NCI-H460 (cell line): ENCODE measurements at places on chromosomes 2 and 18. TPM values are rescaled to one million over a fixed set of nuclear protein-coding genes. Genes with fewer than 3 reads are reported as not detected.

GRCh38 chr2:43421194-43421593 is 174.6 kb downstream of the THADA start:
- DNase-seq: no peak

GRCh38 chr2:127657232-127657595 is 11.3 kb downstream of the GPR17 start:
- DNase-seq: no peak

GRCh38 chr2:23386339-23387220 is 1.6 kb downstream of the KLHL29 start:
- no peak for DNase-seq

DNA sequence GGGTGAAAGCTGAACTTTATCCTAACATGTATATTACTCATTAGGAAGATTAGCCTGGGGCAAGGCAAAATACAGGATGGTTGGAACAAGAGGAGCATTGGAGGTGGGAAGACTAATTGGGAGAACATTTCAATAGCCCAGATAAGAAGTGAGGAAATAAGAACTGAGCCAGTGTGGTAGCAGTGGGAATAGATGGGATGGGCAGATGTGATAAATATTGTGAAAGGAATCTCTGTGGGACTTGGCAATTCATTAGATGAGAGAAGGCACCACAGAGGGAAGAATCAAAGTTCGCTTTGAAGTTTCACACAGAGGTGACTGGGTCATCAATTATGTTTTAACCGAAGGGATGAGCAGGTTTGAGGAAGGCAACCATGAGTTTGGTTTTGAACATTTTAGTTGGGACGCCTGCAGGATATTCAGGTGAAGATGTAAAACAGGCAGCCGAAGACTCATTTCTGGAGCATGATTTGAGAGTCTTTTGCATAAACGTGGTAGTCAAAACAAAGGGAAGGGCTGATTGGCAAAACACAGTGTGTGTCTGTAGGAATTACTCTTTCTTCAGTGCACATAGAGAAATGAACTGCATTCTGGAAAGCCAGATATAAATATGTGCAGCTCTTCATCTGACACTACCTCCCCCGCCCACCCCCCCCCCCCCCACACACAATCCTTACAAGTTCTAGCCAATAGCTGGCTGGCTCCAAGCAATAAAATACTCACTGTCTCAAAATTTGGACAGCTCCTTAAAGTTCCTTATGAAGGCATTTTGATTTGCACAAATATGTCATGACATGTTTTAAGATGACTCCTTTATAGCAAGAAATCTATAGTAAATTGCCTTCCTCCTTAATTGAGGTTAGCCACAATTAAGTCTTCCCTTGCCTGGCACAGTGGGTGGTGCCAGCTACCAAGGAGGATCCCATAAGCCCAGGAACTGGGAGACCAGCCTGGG is 1.9 kb upstream of the SLC1A4 start:
- no peak for DNase-seq

DNA sequence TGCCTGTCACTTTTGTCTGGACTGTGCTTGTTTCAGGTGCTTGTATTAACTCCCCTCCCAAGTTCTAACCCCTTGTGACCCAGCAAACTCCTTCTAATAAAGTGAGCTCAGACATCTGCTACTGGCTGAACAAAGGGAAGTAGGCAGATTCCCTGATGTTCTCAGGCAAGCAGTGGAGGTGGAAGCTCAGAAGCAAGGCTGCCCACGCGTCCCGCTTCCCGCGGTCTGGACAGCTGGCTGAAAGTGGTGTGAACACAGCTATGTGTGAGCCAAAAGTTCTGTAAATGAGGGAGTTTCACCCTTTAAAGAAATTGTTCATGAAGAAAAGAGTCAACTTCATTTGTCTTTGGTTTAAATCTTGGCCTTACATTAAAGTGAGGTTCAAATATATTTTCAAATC is 40.0 kb downstream of the NAPG start:
- no peak for DNase-seq

- no peak for DNase-seq
Measured at GRCh38 chr2:120433816-120434290, 87.9 kb downstream of the INHBB start.

- DNase-seq: no peak
Measured at GRCh38 chr18:78622907-78623541, 356.6 kb upstream of the SALL3 start.

SIX2 gene
- total RNA-seq: 0.15 TPM in 1 of 2 replicates, not detected in the other

DNA sequence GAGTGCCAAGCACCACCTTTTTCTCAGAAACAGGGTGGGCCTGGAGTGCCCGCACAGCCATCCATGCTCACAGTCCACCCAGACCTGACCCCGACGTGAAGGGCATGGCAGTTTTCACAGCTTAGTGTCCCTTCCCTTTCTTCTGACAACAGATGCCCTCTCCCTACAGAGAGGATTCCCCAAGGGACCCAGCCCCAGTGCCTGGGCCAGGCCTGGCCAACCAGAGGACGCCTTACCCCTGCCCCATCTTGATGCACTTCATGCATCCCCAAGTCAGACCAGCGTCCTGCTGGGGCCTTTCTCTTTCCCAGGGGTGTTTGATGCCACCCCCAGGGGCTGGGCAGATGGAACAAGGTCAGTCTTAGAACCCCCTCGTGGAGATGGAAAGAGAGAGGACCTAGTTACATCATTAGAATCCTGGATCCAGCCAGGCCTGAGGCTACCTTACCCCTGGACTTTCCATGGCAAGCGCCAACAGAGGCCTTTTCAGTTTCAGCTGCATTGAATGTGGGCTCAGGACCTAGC is 3.8 kb downstream of the ANKMY1 start:
- DNase-seq: no peak

- no peak for DNase-seq
Measured at GRCh38 chr2:100741880-100742276, 78.1 kb upstream of the NPAS2 start.
